CD4-positive, alpha-beta T cell treated with Interleukin-21 for 1 hour (primary cell): ENCODE measurements at places on chromosomes 3 and 15.

DNA sequence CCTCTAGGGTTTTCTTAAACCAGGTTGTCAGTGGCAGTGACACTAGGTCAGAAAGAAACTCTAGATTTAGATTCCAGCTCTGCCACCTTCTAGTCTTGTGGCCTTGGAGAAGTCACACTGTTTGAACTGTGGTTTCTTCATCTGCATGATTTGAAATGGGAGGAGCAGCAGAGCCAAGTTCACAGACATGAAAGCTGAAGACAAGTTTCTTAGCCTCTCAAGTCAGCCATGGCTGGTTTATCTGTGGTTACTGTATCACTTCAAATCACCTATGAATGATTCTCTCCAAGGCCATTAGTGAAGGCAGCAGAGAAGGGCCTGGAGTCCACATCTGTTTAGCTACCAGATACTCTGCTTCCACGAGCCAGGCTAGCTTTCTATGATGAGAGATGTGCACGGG is 15.6 kb downstream of the CLEC3B start:
- no peak for DNase-seq

DNA sequence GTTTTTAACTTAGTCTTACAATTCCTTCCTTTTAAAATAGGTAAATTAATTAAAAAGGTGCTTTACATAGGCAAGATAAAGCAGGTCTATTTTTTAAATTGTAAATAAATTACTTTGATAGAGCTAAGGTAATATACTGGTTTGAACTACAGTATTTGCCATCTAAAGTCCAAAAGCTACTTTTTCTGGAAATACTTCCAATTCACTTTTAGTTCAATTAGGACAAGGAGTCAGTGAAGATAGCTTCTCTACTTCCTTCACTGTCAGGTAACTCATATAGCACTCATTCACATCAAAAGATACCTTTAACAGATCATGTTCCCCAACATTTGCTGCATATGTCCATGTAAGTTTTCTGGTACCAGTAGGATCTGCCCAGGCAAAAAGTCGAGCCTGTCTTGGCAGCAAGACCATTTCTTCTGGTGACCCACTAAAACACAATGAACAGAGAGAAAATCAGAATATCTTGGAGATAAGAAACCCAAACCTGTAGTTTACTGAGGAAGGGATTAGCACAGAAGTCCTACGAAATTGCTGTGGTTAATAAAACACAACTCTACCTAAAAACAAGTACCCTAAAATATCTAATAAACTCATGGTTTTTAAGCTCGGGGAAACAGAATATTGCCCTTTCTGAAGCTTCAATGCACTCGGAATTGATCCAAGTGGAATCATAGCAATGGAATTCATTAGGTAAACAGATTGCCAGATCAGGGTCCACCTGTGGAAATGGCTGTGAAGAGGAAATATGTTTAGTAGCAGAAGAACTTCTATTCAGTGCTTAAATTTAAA is 153.1 kb downstream of the VPS13C start:
- DNase-seq, result no peak

DNA sequence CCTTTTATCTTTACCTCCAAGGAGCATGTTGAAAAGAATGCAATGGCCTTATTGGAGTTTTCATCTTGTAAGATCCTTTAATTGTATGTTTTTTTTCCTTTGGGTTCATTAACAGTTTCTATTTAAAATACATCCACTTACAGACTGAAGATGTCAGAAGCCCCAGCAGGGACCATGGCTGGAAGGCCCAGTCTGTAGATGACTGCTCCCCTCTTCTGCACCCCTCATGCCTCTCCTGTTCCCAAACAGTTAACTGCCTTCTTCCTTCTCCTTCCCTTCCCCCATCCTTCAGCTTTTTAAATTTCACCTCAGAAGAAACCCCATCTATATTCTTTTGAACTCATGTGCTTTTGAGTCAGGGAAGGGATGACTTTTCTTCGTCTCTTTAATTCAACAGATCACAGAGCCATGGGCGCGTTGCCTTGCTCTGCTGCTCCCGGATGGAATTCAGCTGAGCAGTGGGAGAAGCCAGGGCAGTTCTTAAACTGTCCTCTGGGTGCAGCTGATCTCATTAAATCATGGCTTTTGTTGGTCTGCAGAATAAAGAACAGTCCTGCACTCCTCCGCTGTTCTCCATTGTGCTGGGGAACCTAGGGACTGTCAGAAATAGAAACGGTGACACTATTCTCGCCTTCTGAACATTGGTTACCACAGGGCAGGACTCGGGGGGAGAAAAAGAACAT is 71.5 kb upstream of the EIF1B start:
- no peak for DNase-seq

GRCh38 chr15:50066666-50067065 is 52.4 kb downstream of the ATP8B4 start:
- DNase-seq, result no peak

- DNase-seq, result no peak
These were observed 30.8 kb downstream of the ACSBG1 start for GRCh38 chr15:78203346-78204225.
